Eye (tissue), 1 donor: ENCODE measurements at places on chromosomes 7 and 10.

DNA sequence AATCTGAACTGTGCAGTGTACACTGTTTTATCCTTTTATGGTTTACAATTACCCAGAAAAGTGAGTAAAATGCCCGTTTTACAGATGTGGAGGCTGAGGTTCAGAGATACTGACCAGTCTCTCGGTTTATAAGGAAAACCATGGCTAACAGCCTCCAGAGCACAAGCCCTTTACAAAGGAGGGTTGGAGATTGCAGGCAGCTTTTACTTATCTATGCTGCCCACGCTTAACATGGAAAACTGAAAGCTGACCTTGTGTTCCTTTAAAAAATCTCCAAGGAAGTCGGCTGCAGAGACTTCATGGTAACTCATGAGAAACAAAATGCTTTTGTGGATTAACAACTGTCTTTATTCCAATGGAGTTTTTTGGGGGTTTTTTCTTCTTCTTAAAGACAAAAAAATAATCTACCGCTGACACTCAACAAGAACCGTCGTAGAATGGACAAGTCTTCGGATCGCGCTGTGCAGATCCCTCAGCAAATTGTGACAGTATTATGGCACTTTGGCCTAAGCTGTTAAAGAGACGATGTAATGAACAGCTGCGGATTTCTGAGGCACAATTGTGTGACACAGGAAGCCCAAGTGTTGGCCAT is 654 bp upstream of the SLF2 start:
- DNase-seq = no peak

GRCh38 chr10:38093816-38094157 is 350 bp upstream of the ZNF37A start:
- no peak for DNase-seq

DNA sequence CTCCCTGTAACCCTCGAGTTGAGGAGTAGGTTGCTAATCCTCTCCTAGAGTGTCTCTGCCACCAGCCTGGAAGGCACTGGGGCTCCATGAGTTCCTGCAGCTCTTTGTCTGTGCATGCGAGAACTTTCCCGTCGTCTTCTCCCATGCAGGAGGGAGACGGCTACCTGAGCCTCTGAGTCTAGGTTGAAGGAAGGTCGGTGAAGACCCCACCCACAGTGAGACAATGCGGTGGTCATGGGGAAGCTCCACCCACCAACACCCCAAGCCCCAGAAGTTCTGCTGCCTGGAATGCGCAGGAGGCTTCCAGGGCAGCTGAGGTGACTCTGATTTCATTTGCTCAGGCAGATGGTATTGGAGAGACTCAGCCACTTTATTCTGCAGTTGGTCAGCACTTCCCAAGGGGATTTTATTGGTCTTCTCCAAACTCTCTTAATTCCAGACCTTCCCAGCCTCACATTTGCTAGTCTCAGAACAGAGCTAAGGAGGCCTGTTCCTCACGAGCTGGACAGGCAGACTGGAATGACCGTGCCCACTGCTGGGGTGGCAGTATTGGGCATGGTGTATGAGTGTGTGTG is 36.5 kb downstream of the PTPRE start:
- no peak for DNase-seq

GRCh38 chr7:151520419-151521261 is 945 bp upstream of the RHEB start:
- DNase-seq = peak; percentile 73

GRCh38 chr10:5344746-5345145 is 20.0 kb upstream of the UCN3 start:
- no peak for DNase-seq

DNA sequence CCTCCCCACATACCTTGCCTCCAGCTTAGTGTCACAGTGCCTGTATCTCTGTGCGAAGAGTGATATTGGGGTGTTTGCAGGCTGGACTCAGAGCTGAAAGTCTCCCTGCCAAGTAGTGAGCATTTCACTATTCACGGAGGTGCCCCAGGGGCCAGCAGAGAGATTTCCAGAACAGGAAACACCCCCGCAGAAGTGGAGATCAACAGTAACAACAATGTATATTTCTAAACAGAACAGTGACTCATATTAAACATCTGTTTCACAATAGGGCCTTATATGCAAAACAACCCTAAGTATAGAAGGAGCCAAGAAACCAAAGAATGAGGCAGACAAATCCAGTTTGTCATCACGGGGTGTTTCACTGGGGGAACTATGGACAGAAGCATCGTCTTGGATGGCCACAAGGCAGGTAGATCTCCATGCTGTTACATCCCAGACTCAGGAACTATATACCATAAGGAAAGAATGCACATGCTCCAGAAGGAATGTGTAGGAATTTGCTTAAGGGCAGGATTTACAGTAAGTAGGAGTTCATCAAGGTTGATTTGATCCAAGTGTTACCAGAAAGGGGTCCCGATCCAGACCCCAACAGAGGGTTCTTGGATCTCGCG is 29.3 kb upstream of the CCL24 start:
- DNase-seq = peak; percentile 36

DNA sequence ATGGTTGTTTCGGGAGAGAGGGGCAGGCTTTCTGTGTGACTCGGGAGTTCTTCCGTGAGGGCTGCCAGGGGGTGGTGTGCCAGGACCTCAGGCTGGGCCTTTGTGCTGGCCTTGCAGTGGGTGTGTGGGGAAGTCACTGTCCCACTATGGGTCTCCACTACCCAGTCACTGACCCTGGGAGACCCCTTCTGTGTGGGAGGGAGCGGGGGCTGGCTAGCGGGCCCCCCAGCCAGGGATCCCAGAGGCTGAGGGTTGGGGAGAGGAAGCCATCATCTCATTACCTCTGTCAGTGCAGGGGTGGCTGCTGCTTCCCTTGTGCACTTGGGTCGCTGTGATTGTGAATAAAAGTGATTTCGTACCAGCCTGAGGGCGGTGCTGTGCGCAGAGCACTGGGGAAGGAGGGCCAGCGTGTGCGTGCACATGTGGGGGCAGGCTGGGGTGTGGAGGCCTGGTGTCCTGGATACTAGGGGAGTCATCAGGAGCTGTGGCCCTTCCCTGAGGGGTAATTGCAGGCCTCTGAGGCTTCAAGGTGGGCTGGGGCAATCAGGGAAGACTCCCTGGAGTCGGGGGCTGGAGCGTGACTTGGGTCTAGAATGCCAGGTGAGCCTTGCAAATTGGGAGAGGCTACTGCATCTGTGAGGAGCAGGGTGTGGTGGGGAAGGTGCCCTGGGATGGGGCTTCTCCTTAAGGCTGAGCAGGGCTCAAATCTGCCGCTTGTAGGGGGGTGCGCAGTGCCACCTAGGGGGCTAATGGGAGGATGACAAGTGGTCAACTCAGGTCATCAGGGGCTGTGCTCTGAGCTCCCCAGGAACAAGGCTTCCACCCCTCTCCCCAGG is 98.9 kb downstream of the NEURL1 start:
- peak; percentile 70 for DNase-seq

DNA sequence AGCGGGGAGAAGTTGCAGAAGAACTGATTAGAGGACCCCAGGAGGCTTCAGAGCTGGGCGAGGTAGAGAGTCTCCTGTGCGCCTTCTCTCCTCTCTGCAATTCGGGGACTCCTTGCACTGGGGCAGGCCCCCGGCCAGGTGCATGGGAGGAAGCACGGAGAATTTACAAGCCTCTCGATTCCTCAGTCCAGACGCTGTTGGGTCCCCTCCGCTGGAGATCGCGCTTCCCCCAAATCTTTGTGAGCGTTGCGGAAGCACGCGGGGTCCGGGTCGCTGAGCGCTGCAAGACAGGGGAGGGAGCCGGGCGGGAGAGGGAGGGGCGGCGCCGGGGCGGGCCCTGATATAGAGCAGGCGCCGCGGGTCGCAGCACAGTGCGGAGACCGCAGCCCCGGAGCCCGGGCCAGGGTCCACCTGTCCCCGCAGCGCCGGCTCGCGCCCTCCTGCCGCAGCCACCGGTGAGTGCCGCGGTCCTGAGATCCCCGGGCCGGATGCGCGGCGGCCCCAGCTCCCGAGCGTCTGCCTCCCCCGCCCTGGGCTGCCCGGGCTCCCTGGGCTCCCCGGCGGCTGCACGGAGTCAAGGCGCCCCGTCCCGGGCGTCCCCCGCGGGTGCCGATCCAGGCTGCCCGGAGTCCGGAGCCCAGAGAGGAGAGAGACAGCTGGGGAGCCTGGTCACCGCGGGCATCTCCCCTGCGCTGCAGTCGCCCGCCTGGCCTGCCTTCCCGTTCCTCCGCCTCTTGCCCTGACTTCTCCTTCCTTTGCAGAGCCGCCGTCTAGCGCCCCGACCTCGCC is at the start of gene PLAU:
PLAU (plus strand) TSS at position 369 of the 789 bp plus-strand sequence. CDS start 424 bp downstream, outside the sequence.
- DNase-seq = peak; percentile 72

- DNase-seq = no peak
These were observed 93.5 kb downstream of the TNS3 start for GRCh38 chr7:47488201-47488968.

GRCh38 chr10:103616705-103617601 is 123.4 kb downstream of the NEURL1 start:
- DNase-seq = no peak

DNA sequence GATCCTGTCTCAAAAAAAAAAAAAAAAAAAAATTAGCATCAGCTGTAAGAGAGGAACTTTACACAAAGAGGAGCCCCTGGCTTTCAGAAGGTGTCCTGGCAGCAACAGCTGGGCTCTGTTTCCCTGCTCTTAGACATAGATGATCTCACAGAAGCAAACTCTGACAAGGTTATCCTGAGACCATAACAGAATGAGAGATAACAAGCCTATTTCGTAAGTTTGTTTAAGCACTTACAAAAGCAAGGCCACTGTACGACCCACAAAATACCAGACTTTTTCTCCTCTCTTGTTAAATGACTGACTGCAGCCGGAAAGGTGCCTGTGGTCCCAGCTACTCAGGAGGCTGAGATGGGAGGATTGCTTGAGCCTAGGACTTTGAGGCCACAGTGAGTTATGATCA is 33.3 kb upstream of the OTUD1 start:
- no peak for DNase-seq

GRCh38 chr10:9227679-9228365 is 1173.3 kb downstream of the GATA3 start:
- DNase-seq = no peak

DNA sequence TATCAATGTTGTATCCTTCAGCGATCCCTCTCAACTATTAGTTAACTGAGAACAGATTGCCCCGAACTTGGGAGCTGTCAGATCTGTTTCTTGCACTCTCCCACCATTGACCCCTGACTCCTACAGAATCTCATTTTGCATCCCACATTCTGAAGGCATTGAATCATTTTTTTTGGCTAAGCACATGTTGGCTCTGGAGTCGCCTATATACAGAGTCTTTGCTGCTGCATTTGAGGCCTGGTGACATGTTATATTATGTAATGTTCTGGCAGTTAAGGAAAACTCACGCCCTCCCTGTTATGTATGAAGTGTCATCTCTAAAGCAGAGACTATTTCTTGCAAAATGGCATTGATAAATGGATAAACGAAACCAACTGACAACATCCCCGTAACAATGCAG is 159.2 kb upstream of the ITGB1 start:
- no peak for DNase-seq

GRCh38 chr7:93817526-93817925 is 73.0 kb downstream of the TFPI2 start:
- DNase-seq = no peak

GRCh38 chr10:85599081-85599480 is 767.5 kb downstream of the GRID1 start:
- no peak for DNase-seq
